ENCODE measurements at places on chromosomes 16 and 17.

DNA sequence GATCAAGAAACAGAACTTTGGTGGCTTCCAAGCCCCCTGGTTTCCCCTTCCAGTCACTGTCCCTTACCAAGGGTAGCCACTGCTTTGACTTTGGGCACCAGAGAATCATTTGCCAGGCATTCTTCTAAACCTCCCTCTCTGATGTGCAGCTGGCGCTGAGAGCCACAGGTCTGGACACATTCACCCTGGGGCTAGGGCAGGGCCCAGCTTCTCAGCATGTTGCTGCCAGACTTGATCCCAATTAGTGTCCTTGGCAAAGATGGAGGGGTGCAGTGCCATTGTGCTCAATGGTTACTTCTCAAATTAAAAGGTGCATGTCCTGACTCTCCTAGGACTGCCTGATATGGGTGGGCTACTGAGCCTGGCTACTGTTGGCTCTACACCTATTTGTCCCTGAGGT is 7.6 kb upstream of the SLC47A2 start:
- DNase-seq: no peak

DNA sequence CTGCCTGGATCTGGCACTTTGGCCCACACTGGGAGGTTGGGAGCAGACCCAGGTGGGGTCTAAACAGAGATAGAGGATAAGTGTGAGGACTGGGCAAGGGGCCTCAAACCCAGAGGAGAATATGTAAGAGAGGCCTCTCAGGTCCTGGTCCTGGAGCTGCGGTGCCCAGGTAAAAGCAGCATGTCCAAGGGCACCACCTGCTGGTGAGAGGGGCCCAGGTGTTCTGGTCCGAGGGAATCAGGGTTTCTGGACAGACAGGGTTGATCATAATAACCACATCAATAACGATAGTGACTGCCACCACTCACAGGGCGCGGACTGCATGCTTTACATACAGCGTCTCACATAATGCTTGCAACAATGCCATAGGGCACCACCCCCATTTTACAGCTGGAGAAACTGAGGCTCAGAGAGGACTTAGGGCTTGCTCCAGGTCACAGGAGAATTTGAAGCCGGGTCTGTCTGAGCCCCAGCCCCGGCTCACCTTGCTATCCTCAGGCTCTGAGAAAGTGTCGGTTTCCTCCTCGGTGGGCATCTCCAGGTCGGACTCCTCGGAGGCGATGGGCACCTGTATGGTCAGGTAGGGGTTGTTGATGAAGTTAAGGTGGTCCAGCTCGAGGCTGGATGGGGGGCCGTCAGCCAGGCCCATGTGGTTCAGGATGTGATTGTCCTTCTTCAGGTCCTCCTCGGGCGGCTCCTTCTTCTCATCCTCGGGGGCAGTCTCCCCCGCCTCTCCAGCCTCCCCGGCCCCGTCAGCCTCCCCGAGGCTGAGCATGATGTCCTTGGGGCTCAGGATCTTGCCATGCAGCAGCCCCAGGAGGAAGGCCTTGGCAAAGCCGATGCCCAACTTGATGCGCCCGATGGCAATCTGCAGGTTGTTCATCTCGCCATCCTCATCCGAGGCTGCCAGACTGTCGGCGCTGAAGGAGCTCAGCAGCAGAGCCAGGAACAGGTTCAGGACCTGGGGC is 19.1 kb upstream of the CD79B start:
- DNase-seq: no peak

- no peak for DNase-seq
Observed at GRCh38 chr16:30490210-30490609, 17.7 kb downstream of the ITGAL start.

DNA sequence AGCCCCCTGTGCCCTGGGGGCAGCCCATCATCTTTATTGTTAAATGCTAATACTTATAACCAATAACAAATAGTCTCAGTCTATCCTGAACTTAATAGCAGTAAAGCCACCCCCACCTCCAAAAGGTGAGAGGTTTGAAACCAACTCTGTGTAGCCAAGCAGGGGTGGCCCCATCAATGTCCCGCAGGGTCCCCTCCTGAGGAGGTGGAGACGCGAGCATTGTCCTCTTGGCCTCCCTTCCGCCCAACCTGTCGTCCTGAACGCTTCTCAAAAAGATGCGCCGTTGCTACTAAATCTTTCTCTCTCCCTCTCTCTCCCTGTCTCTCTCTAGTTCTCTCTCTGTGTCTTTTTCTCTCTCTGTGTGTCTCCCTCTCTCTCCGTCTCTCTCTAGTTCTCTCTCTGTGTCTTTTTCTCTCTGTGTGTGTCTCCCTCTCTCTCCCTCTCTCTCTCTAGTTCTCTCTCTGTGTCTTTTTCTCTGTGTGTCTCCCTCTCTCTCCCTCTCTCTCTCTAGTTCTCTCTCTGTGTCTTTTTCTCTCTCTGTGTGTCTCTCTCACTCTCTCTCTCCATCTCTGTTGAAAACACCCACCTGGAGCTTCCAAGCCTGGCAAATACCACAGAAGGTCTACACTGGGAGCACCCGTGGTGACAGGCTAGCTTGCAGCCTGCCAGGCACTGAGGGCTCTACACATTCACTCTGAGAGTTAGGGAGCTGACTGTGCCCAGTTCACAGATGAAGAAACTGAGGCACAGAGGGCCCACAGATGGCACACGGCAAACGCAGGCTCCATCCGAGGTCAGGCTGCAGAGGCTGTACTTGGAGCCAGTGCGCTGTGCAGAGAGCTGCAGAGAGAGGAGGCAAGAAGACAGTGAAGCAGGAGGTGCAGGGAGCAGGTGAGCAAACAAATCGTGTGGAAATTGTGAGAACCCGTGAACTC is 185.9 kb downstream of the C16orf95 start:
- no peak for DNase-seq

DNA sequence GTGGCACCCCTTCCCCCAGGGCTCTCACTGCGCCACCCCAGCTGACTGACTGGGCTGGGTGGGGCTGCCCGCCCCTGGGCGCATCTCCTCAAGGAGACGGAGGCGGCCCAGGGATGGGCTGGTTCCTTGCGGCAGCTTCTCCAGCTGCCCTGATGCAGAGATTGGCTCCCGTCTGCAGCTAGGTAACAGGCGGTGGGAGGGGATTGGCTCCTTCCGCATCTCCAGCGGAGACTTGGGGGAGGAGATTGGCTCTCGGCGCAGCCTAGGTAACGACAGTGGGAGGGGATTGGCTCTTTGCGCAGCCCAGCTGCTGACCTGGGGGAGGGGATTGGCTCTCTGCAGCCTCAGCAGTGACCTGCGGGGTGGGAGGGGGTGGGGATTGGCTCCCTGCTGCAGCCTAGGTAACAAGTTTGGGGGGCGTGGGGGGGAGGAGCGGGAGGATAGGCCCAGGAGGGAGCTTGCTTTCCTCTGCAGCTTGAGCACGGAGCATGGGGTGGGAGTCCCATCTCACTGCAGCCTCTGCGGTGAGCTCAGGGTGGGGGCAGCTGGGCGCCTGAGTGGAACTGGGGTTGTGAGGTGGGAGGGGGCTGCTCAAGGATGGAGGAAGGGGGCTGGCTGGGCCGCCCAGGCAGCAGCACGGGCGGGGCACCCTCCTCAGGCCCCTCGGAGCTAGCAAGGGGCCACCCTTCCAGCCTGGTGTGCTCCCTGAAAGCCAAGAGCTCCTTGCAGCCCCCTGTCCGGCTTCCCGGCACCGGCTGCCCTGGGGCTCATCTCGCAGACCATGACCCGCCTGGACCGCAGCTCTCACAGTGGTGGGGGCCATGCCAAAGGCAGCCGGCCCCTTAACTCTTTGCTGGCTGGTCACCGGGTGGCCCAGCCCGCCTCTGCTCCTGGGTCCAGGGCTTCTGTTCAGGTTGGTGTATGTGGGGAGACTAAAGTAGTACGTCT is 6.4 kb downstream of the NFE2L1 start:
- no peak for DNase-seq

DNA sequence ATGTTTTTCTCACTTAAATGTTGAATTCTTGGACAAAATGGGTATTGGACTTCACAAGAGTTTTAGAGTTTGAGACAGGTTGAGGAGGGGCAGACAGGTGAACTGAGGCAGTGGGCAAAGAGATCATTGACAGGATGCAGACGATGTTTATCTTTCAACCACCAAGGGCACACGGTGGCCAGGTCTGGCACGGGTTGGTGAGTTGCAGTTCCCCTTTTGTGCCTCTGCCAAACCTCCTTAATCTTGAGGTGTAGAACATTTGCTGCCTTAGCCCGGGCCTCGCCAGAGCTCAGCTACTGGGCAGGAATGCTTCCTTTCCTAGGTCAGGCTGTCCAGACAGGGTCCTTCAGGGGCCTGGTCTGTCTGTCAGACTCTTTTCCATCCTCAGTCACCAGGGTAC is 567.4 kb upstream of the SOX9 start:
- no peak for DNase-seq

DNA sequence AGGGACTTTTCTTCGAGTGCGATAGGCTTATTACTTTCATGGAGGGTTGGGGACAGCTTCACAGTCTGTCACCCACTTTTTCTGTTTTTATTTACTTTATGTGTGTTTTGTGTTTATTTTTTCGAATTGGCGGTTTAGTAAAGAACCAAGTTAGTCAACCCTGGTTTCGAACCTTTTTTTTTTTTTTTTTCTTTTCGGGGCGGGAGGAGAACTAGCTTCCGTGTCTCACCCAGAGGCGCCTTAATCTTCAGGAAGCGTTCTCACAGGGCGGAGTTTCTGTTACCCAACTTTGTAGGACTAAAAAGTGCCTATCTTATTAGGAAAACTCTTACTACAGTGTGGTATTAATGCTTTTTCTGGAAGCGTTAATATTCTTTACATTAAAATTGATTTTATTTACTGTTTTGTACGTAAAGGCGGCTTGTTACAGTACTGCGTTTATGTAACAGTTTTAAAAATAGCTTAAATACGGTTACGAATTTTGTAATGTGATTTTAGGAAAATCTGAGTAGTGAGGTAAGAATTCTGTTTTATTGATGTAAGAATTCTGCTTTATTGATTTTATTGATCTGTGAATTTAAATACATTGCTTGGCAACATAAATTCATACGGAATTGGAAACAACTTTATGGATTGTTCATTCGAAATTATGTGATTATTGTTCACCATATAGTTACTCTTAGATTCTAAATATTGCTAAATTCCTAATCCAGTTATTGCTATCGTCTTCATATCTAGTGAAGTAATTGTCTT is 885 bp downstream of the ZNF207 start:
- peak; percentile 41 for DNase-seq

- DNase-seq: no peak
Observed at GRCh38 chr17:15340966-15341365, 431 bp downstream of the TEKT3 start.

DNA sequence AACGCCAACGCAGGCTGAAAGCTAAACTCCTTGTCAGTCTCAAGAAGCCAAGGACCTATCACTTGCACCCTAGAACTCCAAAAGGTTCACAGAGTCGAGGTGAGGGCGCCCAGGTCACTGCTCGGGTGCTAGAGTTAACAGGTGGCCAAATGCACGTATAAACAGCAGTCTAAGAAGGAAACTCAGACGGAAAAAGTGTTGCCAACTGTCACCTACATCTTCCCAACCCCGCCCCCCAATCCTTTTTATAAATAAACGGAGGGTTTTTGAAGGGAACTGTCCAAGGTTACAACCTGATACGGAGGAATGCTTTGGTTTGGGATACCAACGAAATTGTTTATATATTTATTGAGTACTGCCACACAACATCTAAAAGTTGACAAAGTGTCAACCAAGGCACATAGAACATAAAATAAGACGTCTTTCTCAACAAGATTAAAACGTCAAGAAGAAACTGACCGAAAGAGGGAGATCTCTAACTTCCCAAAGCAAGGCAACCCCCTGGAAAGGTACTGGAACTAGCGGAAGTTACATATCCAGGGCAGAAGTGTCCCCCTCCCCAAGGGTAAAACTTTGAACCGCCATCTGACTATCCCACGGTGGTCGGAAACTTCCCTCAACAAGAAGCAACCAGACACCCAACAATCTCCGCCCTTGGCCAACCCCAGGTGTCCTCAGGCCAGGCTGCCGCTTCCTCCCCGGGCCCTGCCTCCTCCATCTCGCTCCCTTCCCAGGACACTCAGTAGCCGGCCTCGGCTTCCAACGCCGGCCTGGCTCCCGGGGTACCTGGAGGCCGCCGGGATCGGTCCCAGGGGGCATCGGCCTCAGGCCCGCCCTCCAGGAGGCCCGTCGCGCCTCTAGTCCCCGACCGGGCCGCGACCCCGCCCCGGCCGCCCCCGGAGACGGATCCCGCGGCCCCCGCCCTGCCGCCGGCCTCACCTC is 982 bp downstream of the SPAG9 start:
- no peak for DNase-seq

DNA sequence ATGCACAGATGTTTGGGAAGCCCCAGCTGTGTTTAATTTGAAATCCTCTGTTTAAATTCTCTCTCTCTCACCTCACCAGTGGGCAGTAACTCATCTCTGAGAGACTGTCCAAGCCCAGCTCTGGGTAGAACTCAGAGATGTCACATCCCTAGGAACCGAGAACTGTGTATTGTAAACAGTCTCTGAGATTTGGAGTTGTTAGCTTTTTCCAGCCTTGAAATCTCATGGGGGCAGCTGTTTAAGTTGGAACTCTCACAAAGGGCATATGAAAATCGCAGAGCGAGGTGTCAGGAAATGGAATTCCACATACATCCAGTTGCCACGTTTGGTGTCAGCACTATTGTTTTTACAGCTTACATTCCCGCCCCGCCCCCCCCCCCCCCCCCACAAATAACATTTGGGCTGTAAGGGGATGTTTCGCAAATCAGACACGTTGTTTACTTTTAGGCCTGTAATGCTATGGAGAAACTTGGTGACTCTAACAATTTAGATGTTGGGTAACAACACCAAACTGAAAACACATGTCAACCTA is 34.3 kb downstream of the VPS35L start:
- no peak for DNase-seq

GRCh38 chr17:13518261-13519000 is 83.3 kb downstream of the HS3ST3A1 start:
- no peak for DNase-seq

DNA sequence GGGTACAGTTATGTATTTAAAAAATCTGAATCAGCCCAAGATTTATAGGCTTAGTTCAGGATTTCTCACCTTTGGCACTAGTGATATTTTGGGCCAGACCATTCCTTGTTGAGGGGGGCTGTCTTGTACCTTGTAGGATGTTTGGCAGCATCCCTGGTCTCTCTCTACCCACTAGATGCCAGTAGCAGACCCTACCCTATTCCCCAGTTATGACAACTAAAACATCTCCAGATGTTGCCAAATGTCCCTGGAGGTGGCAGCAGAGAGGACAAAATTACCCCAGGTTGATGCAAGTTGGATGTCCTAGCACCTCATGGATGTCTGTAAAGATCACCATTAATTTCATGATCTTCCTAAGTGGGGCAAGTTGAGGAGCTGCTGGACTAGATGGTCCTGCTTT is 45.8 kb downstream of the SYT17 start:
- DNase-seq: no peak

All from T follicular helper cell (primary cell).